Right kidney (tissue), 9 donors: ENCODE measurements at places on chromosomes 12 and 14.

DNA sequence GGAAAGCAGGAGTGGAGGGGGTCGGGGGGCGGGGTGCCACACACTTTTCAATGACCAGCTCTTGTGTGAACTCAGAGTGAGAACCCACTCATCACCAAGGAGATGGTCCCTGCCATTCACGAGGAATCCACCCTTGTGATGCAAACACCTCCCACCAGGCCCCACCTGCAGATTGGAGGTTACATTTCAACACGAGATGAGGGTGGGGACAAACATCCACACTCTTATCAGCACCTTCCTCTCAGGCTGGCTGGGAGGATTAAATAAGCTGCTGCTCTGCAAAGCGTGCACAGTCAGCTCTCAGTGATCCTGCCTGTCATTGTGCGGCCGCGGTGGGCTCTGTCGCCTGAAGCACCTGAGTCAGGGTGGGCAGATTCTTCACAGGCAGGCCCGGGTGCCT, 39.7 kb downstream of the AACS start:
- no peak for DNase-seq

DNA sequence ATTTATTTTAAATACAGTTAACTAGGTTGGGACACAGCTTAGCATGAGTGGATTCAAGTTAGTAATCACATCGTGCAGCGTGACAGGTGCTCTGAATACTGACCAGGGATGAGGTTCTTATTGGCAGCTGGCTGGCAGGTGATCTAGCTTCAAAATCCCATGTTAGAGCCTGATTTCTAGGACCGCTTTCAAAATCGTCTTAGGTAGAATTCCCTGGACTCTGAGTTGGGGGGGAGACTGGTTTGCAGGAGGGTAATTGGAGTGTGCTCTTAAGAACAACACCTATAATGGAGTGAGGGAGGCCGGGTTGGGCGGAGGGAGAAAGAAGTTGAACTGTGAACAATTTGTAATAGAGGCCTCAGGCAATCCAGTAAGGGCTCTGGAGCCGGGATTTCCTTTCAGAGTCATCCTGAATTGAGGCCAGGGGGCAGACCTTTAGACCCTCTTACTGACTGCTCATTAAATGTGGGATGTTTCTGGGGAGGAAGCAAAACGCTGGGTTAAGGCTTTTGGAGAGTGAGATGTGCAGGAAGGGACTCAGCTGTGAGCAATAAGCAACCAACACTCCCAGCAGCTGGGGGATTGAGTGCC, 874 bp upstream of the YARS2 start:
- DNase-seq: no peak

- DNase-seq: no peak
Observed at GRCh38 chr14:103657471-103657870, 28.5 kb downstream of the KLC1 start.

DNA sequence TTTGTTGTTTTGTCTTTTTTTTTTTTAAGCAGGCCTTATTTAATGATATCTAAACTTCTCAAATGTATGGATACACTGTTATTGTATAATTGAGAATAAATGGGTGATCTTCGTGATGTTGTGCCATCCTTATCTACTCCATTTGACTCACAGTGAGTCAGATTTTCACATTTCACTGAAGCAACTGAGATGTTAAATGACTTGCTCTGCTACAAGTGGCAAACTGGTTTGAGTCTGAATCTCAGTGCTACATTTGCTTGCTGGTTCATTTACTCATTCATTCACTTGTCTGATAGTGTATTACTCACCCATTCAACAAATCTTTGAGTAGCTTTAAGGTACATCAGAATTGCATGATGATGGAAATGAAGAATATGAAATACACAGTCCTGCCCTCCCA, 2.6 kb downstream of the KIAA0586 start:
- DNase-seq: no peak

- DNase-seq: no peak
Observed at GRCh38 chr12:84793558-84794367, 118.8 kb downstream of the SLC6A15 start.

DNA sequence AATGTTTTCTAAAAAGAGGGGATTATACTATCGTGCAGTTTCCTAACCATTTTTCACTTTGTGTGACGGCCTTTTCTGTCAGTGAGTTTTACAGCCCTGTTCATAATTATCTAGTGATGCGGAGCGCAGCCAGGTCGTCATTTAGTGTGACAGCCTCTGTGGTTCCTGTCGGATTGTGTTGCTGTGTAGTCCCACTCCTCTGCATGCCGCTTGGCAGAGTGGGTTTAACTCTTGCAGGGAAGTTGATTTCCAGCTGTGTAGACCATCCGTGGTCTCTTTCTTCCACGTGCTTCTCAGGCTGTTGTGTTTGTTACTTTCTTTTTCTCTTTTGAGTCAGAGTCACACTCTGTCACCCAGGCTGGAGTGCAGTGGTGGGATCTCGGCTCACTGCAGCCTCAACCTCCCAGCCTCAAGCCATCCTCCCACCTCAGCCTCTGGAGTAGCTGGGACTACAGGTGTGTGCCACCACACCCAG, 8.6 kb downstream of the RAN start:
- DNase-seq: peak; percentile 25

GRCh38 chr14:69664865-69665526, 53.6 kb downstream of the SUSD6 start:
- DNase-seq: no peak

DNA sequence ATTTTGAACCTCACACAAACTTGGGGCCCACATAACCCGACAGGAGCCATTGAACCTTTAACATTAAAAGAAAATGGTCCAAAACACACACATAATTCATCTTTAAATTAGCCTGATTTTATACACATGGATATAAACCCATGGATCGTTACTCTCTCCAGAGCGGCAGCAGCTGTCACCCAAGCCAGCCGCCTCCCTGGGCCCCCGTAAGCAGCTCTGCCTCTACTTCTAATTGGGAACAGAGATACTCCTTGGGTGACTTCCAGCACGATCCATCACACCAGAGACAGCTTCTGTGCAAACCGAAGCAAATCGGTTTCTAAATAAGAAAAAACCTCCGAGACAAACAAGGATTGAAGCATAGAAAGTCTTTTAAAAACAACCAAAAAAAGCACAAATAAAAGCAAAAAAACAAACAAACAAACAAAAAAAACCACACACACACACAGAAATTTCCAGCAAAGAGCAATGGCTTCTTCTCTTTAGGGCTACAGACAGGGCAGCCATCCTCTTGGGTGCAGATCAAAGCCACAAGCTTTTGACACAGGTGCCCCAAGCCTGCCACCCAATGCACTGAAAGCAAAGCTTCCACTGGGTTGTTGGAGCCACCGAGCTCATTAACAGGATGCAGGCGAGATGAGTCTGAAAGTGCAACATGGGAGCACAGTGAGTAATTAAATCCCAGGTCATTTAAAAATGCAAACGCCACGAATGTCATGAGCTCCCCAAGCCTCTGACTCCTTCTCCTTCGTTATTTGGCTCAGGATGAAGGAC, 156.9 kb downstream of the DPF3 start:
- no peak for DNase-seq

- DNase-seq: no peak
Observed at GRCh38 chr14:48035836-48036235, 360.4 kb upstream of the MDGA2 start.

- DNase-seq: no peak
Observed at GRCh38 chr14:46306267-46306666, 345.3 kb downstream of the RPL10L start.

DNA sequence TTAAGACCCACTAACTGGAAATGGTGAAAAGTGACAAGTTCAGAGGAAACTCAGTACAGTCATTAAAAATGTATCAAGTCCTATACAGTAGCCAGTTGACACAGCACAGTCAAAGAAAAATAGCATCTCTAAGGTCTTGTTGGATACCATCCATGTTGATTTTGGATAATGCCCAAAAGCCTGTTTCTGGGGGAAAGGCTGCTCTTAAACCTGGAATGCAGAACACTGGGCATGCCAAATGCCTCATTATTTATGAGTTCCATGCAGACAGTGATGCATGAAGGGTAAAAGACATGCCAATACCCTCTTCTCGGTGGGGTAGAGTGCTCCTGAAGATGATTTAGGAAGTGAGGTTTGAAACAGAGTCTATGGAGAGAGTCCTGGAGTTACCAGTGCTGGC, 29.6 kb downstream of the KCNK13 start:
- peak; percentile 7 for DNase-seq
